A673 (cell line): ENCODE measurements at places on chromosomes 11 and 22. TPM values are rescaled to one million over a fixed set of nuclear protein-coding genes. Genes with fewer than 3 reads are reported as not detected.
A peak's percentile ranks its signal among the peaks of the same experiment; 100 is the strongest.

SCGB1A1 gene
- total RNA-seq = not detected in 2 replicates

EXPH5 gene
- total RNA-seq = 0.26 and 0.39 TPM in 2 replicates

TRIM49 gene
- not detected in 2 replicates for total RNA-seq

RFPL2 gene
- 0.13 TPM in 1 of 2 replicates, not detected in the other for total RNA-seq

OSM gene
- not detected in 2 replicates for total RNA-seq

GRIA4 gene
- total RNA-seq = not detected in 2 replicates

- no peak for DNase-seq
Observed at GRCh38 chr11:22433094-22433455, 94.9 kb downstream of the SLC17A6 start.

- no peak for DNase-seq
Observed at GRCh38 chr11:133133050-133133449, 399.3 kb downstream of the OPCML start.

- no peak for DNase-seq
Observed at GRCh38 chr11:34313099-34313517, 44.7 kb downstream of the ABTB2 start.

DNA sequence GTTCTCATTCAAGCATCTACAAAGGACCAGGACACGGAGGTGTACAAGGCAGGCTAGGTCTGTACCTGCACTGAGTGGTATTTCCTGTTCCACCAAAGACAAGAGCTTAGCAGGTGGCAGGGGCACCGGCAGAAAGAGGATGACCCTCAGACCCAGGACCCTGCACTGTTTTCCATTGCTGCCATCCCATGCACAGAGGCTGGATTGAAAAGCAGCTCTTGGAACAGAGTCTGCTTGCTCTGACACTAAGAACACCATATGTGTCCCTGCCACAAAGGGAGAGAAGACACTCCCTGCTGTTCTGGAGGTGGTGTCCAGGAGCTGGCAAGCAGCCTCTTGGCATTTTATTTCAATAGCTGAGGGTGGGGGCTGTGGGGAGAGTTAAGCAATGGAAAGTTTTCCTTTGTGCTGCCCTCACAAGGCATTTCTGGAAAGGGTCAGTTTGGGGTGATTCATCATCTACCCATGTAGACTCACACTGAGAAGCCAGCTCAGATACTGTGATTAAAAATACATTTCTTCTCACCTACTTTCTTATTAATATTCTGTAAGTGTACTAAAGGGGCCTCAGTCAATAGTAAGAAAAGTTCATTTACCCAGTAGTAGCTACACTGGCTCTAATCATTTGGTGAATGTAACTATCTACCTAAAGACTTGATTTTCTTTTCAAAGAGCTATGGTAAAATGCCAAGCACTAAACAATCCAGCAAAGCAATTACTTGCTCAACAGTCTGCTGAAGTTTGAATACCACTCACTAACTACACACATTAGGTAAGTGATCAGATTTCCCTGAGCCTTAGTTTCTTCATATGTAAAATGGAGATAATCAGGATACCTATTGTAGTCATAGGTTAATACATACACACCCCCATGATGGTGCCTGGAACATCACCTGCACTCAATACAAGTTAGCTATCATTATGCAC lies 55.2 kb downstream of the SLC1A2 start:
- peak; percentile 50 for DNase-seq

GRCh38 chr22:19636696-19637407 lies 77.5 kb upstream of the SEPTIN5 start:
- DNase-seq = no peak

GRCh38 chr22:20442485-20443284 lies 5.1 kb upstream of the SCARF2 start:
- no peak for DNase-seq

- no peak for DNase-seq
Observed at GRCh38 chr22:46961591-46962295, 199.3 kb downstream of the TBC1D22A start.

DNA sequence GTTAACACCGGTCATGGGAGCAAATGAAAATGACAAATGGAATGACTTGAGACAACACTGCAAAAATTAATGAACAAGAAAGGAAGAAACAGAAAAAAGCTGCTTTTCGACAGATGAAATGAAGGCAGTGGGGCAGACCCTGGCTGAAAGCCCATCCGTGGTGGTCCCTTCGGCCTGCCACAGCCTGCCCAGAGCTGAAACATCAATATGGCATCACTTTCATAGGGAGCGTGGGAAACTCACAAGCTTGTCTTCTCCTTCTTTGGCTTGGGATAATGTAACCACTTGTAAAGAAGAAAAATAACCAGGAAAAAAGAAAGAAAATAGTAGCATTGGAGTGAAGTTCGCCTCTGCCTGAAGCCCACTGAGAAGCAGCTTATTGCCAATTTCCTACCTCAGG lies 78.8 kb downstream of the CTTN start:
- DNase-seq = no peak

DNA sequence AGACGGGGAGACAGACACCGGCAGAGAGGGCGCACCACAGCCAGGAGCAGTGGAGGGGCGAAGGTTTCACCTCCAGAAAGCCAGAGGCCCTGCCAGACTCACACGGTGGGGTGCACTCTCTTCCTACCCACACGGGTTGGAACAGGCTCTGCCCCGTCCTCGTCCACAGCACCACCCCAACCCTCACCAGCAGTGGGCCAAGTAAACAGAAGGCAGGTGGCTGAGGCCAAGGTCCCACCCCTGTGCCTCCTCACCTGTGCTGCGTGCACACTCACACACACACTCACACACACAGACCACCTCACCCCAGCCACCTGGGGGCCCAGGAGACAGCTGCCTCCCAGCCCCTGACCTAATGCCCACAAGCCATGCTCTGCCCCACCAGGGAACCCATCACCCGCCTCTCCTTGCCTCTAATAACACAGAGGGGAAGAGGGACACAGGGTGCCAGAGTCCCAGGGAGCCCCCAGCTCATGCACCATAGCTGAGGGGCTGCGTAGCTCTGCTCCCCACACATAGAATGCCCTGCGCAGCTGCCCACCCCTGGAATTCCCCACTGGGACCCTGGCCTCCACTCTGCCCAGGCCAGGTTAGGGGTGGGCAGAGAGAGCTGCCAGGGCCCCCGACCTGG lies 3.1 kb downstream of the CYB5R3 start:
- no peak for DNase-seq

GRCh38 chr11:13276454-13276831 lies 1.1 kb upstream of the BMAL1 start:
- DNase-seq = no peak

- DNase-seq = no peak
Observed at GRCh38 chr11:64712430-64713015, 10.5 kb downstream of the NRXN2 start.

DNA sequence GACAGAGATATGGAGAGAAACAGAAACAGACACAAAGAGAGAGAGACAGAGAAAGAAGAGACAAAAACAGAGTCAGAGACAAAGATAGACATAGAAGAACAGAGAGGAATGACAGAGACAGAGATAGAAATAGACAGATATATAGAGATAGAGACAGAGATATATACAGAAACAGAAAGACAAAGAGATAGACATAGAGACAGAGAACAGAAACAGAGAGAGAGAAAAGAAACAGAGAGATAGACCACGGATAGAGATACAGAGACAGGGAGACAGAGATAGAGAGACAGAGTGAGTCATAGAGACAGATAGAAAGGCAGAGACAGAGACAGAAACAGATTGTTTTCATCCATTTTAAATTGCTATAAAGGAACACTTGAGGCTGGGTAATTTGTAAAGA lies 12.3 kb upstream of the MPEG1 start:
- DNase-seq = no peak
